Stimulated activated CD4-positive, alpha-beta T cell treated with anti-CD3 and anti-CD28 coated beads, Interleukin-15, amount 100 ng/mL, for 1 hour (primary cell): ENCODE measurements at places on chromosomes 2 and 18.

DNA sequence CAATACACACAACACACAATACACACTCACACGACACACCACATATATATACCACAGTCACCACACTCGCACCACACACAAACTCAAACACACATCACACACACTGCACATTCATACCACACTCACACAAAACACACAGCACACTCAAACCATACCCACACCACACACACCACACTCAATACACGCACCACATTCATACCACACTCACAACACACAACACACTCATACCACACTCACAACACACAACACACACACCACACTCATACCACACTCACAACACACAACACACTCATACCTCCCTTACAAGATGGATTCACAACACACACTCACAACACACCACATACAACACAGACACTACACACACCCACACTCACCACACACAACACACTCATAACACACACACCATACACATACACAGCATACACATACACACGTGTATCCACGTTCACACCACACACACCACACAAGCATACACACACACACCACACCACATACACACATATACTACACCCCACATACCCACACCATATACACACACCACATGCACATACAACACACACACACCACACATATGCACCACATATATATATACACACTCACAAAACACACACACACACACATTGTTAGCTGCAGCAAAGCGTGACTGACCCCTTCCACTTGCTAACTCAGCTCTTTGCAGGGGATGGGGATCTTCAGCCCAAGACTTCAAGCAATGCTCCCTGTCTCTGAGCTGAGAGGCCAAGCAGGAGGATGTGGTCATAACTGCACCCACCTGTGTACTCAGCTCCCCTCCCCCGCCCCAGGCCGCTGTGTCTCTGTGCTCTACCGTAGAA is 59.0 kb downstream of the SDC1 start:
- no peak for DNase-seq

DNA sequence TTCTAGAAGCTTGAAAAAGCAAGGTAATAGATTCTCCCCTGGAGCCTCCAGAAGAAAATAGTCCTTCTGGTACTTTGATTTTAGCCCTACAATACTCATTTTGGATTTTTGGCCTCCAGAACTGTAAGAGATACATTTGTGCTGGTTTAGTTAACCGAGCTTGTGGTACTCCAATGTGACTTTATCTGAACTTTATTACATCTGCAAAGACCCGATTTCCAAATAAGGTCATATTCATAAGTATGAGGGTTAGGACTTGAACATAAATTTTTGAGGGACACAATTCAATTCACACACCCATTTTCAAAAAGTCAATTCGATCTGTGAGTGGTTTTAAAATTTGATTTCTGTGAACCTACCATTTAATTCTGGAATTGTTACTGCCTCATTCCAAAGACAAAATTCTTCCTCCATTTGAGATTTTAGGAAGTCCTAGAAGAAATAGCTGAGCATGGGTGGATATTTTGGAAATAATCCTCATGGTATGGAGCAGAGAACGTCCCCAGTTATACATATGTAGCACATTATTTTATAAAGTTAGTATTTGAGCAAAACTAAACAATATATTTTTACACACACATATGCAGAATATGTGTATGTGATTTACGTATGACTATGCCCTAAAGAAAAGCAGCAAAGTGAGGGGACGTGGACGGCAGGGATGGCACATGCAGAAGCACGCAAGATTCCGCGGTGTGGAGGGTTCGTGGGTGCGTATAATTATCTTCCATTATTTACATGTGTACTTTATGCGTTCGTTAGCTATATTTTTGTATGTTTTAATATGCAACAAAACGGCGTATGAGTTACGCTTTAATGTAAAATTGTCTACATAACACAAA is 905 bp upstream of the NUP35 start:
- no peak for DNase-seq

DNA sequence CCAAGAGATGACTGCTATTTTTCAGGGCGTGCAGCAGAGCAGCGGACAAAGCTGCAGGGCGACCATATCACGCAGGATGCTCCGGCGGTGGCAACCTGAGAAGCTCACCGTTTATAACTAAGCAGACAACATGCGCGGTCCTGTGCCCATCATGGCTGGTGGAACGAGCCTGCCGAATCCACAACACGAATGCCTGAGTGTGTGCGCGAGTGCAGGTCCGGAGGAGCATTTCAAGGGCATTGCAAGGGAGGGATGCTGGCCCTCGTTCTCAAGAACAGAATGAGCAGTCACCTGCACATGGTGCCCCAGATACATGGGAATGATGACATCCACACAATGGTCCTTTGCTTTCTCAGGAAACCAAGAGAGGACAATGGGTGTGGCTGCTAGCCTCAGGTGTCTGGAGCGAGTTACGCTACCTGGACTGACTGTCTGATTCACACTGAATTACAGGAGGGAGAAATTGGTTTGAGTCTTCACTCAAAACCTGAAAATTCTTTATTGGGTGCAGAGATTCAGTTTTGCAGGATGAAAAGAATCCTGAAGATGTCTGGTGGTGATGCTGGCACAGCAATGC is 39.8 kb downstream of the TBC1D8 start:
- no peak for DNase-seq

GRCh38 chr2:16247326-16248122 is 307.2 kb downstream of the MYCN start:
- no peak for DNase-seq

- no peak for DNase-seq
Observed at GRCh38 chr2:180656455-180656847, 324.0 kb upstream of the UBE2E3 start.

- no peak for DNase-seq
Observed at GRCh38 chr18:27762054-27762453, 414.9 kb downstream of the CDH2 start.

- DNase-seq, result no peak
Observed at GRCh38 chr18:79397830-79398761, 2.4 kb downstream of the NFATC1 start.
